Activated CD4-positive, alpha-beta T cell treated with anti-CD3 and anti-CD28 coated beads, Interleukin-2, amount 50 U/mL, for 24 hours (primary cell): ENCODE measurements at places on chromosomes 4 and X.

DNA sequence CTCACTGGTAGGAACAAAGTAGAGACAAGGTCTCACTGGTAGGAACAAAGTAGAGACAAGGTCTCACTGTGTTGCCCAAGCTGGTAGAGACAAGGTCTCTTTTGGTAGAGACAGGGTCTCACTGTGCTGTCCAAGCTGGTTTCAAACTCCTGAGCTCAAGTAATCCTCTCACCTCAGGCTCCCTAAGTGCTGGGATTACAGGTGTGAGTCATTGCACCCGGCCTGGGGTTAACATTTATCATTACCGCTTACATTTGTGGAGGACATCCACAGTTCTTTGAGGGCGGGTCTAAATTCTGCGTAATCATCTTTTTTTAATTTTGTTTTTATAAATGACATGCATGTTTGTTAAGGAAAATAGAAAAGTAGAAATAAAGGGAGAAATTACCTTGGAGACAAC is 12.0 kb downstream of the RAB33B start:
- no peak for DNase-seq

- no peak for DNase-seq
These were observed 1181.4 kb downstream of the RPA4 start for GRCh38 chrX:98065151-98065550.

DNA sequence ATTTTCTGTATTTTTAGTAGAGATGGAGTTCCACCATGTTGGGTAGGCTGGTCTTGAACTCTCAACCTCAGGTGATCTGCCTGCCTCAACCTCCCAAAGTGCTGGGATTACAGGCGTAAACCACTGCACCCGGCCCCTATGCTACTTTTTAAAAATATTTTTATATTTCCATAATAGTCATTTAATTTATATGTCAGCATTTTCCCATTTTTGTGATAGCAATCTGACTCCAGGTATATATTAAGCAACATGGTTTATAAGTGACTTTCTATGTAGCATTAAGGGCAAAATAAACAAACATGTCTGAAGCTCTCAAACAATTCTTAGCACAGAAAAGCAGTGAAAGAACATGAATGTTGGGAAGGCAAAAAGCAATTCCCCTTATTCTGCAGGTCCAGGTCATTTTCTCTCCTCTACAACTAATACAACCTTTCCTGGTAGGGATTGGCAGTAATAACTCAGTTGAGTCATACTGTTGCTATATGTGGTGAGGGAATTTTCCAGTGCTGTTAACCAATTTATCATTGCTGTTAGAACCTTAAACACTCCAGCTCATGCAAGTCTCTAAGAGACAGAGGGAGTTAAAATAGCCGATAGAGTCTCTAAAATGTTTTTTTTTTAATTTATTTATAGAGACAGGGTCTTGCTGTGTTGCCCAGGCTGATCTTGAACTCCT is 24.0 kb downstream of the SMIM14 start:
- DNase-seq, result no peak

GRCh38 chr4:1716065-1716945 is 4.2 kb upstream of the SLBP start:
- no peak for DNase-seq
